Fibroblast of skin of scalp (primary cell): ENCODE measurements at places on chromosomes 1 and 21.

DNA sequence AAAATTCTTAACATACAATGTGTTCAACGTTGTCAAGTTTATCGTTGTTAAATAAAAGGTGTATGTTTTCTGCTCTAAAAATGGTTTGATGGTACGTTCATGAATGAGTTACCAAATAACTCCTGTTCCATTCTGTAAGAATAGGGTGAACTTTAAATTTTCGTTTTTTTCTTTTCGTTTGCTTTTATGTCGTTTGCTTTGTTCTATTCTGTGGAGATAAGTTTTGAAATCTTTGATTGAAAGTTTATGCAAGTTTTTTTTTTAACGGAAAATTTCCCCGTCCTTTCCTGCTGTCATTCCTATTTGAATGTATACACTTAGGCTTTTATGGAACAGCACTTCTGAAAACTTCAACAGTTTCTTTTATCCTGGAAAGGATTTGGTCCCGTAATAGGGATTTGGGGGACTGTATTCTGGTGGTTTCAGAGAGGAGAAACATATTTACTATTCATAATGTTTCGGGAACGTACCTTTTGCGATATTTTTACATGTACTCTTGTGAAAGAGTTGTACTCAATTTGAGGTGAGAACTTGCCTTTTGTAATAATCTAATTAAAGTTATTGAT lies 1.7 kb downstream of the DR1 start:
- no peak for DNase-seq

- DNase-seq: no peak
Observed at GRCh38 chr1:115031595-115031994, 2.0 kb downstream of the TSHB start.

GRCh38 chr1:27646676-27647075 lies 11.7 kb upstream of the FGR start:
- DNase-seq: no peak

DNA sequence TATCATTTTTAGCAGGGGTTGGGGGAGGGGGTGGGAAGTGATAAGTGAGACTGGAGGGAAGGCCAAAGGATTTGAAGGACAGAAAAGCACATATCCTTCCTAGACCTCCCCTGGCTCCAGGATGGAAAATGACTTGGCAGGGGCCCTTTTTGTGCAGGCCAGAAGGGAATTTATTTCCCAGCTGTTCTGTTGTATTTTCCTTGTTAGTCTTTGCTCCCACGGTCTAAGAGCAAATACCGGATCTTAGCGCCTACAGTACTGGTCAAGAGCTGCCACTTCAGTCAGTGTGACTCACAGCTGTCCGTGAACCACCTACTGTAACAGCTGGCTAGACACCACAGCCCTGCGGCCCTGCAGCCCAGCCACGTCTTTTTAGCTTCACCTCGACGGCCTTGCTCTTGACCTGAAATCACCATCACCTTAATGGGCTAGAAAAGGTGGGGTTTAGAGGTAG lies 51.0 kb upstream of the ERRFI1 start:
- peak; percentile 85 for DNase-seq

DNA sequence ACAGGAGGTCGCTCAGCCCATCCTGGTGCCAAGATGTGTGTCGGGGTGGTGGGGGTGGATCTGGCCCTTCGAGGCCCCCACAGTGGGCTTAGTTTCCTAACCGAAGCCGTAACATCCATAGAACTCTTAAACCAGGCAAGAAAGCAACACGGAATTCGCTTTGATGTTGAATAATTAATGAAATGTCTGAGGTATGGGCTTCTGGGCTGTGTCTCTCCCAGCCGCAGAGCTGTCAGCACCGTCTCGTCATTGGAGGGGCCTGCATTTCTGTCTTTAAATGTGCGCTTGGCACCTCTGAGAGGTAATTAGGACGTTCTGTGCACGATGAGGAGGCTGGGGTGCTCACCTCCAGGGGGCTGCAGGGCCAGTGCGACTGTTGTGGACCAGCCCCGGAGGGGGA lies 13.3 kb upstream of the PLCH2 start:
- no peak for DNase-seq

DNA sequence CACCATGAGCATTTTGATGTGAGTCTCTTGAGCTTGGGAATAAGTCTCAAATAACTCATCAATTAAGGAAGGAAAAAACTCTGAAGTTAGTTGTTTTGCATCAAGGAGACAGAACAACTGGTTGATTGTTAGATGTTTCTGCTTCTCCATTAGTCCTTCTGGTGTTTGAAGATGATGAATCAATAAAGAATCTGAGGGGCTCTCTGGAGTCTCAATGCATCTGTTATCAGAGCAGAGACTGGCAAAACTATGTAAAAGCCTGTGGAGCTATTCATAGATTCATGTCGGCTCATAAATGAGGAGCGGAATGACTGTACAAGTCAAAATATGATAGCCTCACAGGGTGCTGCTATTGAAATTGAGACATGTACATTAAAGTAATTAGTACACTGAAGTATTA lies 73.3 kb upstream of the ZC3H11B start:
- no peak for DNase-seq

GRCh38 chr1:64000021-64000420 lies 203.4 kb upstream of the UBE2U start:
- peak; percentile 63 for DNase-seq

DNA sequence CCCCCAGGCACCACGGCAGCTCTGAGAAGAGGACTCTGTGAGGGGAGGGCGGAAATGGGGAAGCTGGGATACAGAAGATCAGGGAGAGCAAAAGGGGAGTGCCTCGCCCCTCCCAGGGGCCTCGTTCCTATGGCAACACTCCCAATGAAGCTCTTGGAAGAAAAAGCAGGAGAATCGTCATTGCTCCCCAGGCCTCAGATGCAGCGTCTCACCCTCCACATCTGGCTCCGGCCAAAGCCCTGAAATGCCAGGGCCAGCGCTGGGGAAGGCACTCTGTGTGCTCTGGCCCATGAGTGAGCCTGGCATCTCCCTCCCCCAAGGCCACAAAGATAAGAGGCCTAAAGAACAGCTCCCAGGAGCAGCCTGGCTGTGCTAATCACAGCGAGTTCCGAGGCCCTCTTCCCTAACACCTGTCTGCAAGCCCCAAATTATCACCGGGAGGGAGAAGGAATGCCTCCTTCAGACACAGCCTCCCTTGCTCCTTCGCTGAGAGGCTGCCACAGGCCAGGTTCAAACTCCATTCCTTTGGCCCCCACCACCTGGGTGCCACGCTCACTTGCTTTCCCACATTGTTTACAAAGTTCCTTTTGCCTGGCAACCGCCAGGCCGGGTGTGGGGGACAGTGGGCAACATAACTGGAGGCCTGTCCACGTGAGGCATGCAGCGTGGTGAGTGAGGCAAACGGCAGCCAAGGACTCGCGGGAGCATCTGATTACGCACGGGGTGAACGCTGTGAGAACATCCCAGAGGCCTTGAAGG lies 27.8 kb downstream of the ECE1 start:
- DNase-seq: peak; percentile 87

GRCh38 chr1:75985827-75986226 lies 53.6 kb upstream of the ASB17 start:
- no peak for DNase-seq
